NCI-H226 (cell line): ENCODE measurements at places on chromosomes 1 and 21.

DNA sequence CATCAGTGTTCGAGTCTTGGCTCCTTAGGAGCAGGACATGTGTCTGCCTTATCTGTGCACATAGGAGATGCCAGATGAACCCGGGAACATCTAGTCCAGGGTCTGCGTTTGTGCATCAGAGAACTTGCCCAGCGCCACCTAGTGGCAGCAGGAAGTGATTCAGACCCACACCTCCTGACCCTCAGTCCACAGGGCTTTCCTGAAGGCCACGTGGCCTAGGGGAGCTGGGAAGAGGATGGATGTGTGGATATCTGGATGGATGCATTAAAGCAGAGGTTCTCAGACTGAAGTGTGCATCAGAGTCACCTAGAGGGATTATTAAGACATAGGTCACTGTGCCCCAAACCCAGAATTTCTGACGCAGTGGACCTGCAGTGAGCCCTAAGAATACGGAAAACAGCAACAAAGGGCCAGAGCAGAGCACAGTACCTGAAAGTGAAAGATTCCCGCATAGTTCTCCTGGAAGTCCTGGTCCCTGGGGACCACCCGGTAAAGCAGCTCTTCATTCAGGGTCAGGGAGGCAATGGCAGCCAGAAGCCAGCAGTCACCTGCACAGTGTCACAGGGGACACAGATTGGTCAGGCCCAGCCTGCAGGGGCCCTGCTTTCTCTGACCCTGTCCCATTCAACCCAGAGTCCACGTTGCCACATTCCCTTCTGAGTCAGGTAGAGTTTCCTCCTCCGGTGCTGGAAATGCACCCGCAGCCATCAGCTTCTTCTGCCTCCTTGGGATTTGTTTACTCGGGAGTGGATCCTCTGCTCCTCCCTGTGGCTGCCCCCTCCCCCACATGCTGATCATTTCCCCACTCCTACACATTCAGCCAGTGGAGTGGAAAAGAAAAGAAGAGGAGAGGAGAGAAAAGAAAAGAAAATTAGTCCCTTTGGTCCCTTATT lies 37.0 kb downstream of the CAPN8 start:
- no peak for DNase-seq

GRCh38 chr1:40638097-40639036 lies 27.1 kb downstream of the RIMS3 start:
- DNase-seq = no peak

GRCh38 chr1:44822981-44823451 lies 14.7 kb downstream of the BTBD19 start:
- DNase-seq = no peak

DNA sequence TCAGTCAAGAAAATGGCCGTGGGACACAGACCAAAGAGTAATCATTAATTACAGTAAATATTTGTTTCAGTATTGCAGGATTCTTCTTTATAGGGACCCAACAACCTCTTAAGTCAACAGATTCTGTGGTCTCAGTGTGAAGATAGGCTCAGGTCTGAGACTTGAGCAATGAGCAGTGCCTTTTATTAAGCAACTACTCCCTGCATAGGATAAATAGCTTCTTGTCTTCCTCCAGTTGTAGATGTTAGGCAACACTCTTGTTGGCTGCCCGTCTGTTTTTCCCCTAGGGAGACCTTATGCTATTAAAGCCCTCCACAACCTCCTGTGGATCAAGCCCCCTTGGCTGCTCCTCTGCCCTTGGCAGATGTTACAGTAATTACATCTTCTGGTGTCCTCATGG lies 1.8 kb upstream of the OMA1 start:
- DNase-seq = no peak

GRCh38 chr1:61255358-61255703 lies 173.0 kb downstream of the NFIA start:
- DNase-seq = no peak

DNA sequence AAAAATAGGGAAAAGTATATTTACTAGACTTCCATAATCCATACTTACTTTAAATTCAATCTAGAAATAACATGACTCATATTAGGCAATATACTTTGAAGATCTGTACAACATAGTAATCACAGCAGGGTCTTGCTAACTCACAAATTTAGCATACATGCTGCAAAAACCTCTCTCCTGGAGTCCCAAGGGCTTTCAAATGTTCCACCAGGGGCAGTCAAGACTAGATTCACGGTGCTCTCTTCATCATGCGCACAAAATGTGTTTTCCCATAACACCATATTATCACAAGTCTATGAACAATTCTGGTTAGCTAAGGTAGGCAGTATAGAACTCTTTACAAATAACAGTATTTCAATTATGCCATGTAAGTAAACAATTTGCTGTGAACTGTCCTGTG lies 45.8 kb downstream of the SSX2IP start:
- no peak for DNase-seq

DNA sequence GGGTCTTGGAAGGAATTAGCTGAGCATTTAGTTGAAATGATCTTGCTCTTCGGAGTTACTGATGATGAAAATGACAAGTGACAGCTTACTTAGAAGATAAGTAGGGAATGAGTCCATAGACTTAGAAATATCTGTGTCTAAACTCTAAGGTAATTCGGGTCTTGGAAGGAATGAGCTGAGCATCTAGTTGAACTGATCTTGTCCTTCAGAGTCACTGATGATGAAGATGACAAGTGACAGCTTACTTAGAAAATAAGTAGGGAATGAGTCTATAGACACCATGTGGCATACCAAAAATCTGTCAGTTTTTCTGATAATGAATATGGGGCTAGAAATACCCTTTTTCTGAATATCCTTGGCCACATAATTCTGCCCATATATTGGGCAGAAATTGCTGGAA lies 14.7 kb downstream of the CTTNBP2NL start:
- no peak for DNase-seq

- DNase-seq = no peak
These were observed 101.9 kb upstream of the SOD1 start for GRCh38 chr21:31557421-31558188.

GRCh38 chr1:214120191-214120590 lies 132.4 kb downstream of the PROX1 start:
- DNase-seq = no peak

- DNase-seq = no peak
These were observed 196.1 kb upstream of the FGGY start for GRCh38 chr1:59100708-59101374.

GRCh38 chr1:240491156-240491555 lies 120.8 kb downstream of the GREM2 start:
- DNase-seq = peak; percentile 16

DNA sequence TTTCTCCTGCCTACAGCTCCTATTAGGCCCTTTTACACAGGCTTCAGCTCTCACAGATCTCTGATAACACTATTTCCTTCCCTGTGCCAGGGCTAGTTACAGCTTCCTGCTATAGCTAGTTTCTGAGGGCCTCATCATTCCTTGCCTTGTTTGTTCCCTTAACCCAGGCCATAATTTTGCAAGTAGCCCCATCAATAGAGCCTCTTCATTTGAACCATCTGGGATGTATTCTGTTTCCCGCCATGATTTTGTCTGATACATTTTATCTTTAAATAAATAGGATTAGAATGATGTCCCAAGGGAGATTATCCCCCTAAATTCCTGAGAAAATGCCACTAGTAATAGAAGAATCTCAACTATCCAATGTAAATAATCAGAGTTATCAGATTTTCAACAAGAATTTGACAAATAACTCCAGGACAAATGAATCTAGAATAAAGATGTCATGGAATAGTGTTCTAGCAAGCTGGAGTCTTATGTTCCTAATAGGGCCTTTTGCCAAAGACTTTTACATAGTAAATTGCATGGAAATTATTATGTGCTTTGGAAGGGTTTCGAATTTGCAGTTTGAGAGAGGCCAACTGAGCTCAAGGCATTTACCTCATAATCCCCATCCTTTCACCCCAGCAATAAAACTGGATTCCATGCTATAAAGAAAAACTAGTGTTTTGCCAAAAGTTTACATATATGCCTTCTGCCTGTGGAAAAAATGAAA lies 16.1 kb downstream of the IFT25 start:
- DNase-seq = no peak

GRCh38 chr1:220746851-220747250 lies 1.3 kb upstream of the MTARC2 start:
- no peak for DNase-seq

- no peak for DNase-seq
These were observed 171.5 kb downstream of the ADSS2 start for GRCh38 chr1:244280201-244280600.

GRCh38 chr1:22860883-22861385 lies 111.7 kb downstream of the LACTBL1 start:
- no peak for DNase-seq

- no peak for DNase-seq
These were observed 843 bp downstream of the DIP2A start for GRCh38 chr21:46459356-46460112.

DNA sequence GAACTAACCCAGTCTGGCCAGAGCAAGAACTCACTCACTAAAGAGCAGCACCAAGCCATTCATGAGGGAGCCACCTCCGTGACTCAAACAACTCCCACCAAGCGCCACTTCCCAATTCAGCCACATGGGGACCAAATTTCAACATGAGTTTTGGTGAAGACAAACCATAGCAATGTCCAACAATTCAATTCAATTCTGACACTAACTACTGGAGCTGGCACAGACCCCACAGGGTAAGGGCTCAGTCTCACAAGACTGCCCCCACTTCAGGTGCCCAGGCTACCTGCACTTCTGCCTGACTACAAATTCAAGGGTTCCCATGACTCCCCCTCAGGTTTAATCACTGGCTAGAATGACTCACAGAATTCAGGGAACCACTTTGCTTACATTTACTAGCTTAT lies 48.8 kb upstream of the RAP1A start:
- DNase-seq = peak; percentile 55

DNA sequence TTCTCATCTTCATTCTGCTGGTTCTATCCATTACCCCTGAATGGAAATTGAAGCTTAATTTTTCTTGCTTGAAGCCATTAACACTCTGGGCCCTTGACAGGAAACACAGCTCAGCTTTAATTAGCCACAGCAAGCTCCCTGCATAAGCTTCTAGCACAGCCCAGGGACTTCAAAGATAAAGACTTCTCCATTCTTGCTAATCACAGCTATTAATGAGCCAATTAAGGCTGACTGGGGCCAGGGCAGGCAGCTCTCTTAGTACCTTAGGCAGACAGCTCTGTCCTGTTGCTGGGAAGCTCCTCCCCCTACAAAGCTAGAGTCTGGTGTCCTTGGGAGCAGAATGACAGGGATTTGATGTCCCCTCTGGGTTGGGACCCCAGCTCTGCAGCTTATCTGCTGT lies 27.9 kb upstream of the TRABD2B start:
- DNase-seq = no peak

- no peak for DNase-seq
These were observed 6.8 kb upstream of the RCAN1 start for GRCh38 chr21:34621434-34622350.
